Posterior cingulate gyrus (tissue), 11 donors: ENCODE measurements at places on chromosomes 1 and 21.

DNA sequence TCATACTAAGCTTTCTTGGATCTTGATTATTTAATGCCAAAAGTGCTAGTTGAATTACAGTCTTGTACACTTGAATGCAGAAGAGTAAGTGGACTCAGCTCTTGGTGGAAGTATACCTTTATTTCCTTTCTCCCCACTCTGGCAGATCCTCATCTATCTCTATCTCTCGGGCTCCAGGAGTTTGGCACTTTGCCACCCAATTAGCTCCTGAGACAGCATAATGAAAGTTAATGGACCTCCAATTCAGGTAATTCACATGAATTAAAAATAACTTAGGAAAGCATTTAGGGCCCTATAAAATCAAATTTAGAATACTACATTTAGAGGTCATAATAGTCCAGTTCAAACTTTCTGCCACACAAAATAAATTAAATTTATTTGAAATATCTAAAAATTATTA, 67.4 kb downstream of the OLFM3 start:
- no peak for DNase-seq

DNA sequence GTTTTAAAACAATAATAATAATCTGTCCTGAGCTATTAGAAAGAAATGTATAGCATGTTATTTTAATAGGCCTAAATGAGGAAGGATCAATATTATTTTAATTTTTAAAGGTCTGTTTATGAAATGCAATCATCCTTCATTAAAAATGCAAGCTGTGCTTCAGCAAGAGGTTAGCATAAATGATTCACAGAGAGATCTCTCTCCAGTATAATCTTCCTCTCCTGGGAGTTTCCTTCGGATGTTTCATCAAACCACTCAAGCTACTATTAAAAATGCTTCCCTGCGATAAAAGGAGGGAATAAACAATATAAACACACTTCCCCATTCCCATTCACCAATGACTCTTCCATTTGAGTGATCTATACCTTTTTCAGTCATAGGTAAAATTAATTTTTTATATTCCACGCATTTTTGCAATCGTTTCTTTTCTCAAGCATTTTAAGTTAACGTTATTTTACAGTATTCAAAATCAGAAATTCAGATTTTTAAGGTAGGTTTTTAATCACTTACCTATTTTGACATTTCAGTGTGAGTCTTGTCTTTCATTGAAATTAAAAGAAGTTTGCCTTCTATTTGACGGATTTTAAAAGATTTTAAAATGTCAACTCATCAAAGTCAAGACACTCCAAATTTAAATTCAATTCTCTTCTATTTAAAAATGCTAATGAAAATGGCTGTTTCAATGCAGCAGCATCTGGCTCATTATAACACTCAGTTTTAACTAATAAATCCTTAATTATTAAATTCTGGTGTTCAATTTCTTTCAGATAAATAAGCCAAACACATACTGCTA, 64.3 kb downstream of the RERE start:
- no peak for DNase-seq

DNA sequence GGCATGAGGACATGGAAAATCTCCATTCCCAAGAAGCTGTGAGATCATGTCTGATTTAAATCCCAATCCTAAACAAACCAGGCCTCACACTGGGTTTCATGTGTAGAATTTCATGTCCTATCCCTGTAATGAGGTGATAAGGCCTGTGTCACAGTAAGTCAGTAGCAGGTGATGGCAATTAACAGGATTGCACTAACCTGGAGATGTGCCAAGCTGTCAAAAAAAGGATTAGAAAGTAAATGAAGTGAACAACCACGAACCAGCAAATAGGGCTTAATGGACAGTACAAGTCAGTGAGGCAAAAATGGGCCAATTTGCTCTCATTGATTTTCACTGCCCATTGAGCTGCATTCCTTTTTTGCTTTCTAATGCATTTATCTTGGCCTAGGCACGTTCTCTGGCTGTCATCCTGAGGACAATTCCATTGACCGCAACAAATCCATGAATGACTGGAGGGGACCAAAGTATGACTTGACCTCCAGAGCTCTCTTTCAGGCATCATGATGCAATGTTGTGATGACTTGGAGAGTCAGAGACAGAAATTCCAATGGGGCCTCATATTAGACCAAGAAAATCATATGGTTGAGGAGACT, 673.6 kb upstream of the ADGRL2 start:
- DNase-seq: no peak

DNA sequence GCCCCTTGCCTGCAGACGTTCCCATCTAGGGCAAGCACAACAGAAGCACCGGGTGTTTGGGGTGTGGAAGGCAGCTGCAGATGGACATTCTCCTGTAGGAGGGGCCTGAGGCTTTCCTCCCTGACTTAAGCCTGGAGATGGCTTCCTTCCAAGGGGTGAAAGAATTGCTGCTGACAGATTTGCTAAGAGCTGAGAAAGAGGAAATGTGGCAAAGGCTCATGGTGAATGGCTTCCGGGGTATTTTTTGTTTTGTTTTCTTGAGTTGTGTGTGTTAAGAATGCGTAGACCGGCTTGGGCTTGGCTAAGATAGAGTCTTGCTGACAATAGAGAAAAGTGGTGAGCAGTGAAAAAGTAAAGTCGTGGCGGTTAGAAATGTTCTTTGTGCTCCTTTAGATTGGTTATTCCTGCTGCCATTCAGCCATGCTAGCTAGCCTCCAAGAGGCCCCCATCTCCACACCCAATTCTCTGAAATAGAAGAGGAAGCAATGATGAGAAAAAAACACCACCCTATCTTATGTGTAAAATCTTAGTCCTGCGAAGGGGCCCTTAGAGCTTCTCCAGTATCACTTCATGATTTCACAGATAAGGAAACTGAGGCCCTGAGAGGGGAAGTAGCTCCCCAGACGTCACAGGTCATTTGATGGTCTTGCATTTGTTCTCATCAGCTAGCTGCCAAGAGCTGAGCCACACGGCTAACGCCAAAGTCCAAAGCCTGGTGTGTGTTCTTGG, 36.9 kb downstream of the EIF2D start:
- peak; percentile 72 for DNase-seq

DNA sequence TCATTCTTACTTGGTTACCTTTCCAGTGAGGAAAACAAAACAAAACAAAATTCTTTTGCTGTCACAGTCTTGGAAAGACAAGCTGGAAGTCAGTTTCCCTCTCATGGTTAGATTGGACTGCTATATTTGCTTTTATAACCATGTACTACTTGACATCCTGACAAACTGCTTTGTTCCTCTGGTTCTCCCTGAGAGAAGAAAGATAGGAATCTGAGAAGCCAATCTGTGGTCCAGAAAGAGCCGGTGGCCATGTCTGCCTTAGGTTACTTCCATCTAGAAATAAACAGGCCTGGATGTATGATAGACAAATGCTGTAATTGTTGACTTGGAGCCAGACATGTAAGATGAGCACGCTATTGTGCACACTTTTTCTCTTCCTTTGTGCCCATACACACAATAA, 330.0 kb downstream of the BRINP3 start:
- DNase-seq: no peak
